GM23248 (cell line): ENCODE measurements at places on chromosomes 6 and 20.

GRCh38 chr6:147238164-147238563, 33.9 kb downstream of the STXBP5 start:
- DNase-seq: no peak
- peaks cover 27% of the 10 kb centered on the region for H3K36me3 ChIP-seq
- no peak overlapping the region for H3K4me3 ChIP-seq
- no peaks in the 10 kb centered on the region for H3K4me1 ChIP-seq
- H3K27ac ChIP-seq: no peak overlapping the region

DNA sequence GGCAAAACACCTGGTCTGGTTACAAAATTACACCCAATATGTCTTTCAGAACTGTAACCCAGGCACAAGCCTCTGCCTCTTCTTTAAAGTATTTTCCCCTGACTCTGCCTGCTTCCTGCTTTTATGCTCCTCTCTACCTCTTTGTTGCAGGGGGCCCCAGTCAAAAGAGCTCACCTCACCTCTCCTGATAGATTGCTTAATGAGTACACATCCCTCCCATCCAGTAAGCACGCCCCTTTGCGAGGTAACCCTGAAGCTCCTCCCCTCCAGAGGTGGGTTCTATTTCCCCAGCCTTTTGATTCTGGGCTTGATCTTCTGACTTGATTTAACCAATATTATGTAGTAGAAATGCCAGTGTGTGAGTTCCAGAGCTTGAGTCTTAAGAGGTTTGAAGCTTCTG, 56.6 kb upstream of the EYA2 start:
- DNase-seq: no peak
- no peak overlapping the region for H3K4me3 ChIP-seq
- H3K36me3 ChIP-seq: no peaks in the 10 kb centered on the region
- no peak overlapping the region for H3K27ac ChIP-seq
- H3K4me1 ChIP-seq: peaks cover 6% of the 10 kb centered on the region; the same call in 1 of the 2 replicates

- no peak for DNase-seq
- no peak overlapping the region for H3K4me3 ChIP-seq
- H3K4me1 ChIP-seq: no peaks in the 10 kb centered on the region
- H3K36me3 ChIP-seq: no peaks in the 10 kb centered on the region
Measured at GRCh38 chr20:12911372-12911771, 97.4 kb upstream of the SPTLC3 start.

DNA sequence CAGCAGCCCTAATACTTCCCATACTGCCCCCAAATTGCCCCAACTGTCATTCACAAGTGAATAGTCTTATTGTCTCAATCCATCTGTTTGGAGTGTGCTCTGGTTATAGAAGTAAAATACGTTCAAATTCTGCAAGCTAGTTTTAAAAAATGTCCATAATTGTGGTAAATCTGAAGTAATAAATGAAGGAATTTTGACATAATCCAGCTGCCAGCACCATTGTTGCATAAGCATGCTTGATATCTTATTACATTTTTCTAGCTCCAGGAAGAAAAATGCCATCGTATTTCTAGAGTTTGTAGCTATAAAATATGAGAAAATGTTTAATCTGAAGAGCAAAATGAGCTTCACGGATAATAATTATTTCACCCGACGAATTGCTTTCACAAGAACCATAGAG, 664.7 kb downstream of the RFPL4B start:
- no peaks in the 10 kb centered on the region for H3K36me3 ChIP-seq
- no peak overlapping the region for H3K4me3 ChIP-seq
- H3K27me3 ChIP-seq: no peaks in the 10 kb centered on the region
- H3K4me1 ChIP-seq: peaks cover 50% of the 10 kb centered on the region
- peak; percentile 49 for DNase-seq
- H3K27ac ChIP-seq: peak overlapping the region; percentile 11

DNA sequence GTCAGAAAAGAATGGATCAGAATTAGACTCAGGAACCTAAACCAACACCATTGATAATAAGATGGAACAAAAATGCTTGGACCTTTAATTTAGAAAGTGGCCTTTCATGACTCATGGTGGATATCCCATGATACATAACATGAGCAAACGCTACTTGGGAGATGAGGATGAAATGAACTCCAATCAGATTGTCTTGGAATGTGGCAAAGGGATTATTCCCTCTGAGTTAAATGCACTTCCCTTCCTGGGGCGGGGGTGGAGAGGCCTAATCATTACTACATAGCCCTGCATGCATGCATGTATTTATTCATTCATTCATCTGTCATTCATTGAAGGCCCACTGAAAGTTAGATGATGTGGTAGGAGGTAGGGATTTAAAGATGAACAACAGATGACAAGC, 174.0 kb downstream of the AIG1 start:
- peaks cover 16% of the 10 kb centered on the region for H3K4me1 ChIP-seq
- no peak overlapping the region for H3K27ac ChIP-seq
- no peaks in the 10 kb centered on the region for H3K36me3 ChIP-seq
- H3K27me3 ChIP-seq: no peaks in the 10 kb centered on the region
- peak; percentile 51 for DNase-seq

DNA sequence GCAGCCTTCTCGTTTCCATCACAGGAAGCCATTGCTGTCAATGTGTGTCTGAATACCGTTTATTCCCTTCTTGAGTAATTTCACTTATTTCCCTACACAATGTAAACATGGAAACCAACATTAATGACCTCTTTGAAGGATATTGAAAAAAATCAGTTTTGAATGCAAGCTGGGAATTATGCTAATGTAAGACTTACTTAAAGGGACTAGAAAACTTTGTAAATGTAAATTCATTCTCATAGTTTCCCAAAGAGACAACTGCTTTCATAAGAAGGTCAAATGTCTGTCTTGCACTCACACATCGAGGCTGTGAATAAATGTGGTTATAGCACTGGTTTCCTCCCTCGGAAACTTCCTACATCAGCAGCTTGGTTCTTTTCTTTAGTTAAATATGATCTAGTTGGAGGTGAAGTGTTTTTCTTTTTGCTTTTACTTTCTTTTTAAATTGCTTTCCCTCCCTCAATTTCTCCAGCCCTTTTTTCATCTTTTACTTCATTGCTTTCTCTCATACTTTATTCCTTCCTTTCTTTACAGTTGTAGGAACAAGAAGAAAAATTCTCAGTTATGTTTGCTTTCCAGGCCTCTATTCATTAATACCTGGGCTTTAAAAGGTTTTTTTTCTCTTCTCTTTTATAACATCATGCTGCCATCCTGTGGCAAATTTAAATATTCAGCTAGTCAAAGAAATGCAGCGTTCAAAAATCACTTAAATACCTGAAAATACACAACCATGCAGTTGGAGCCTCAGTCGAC, 108.3 kb downstream of the TNFAIP3 start:
- H3K4me3 ChIP-seq: no peak overlapping the region
- no peaks in the 10 kb centered on the region for H3K27me3 ChIP-seq
- no peak overlapping the region for H3K27ac ChIP-seq

- H3K27me3 ChIP-seq: no peaks in the 10 kb centered on the region
- no peak overlapping the region for H3K4me3 ChIP-seq
- no peak overlapping the region for H3K27ac ChIP-seq
- H3K36me3 ChIP-seq: no peaks in the 10 kb centered on the region
- H3K4me1 ChIP-seq: peaks cover 8% of the 10 kb centered on the region; the same call in 1 of the 2 replicates
Measured at GRCh38 chr6:126540161-126540560, 200.2 kb downstream of the CENPW start.

DNA sequence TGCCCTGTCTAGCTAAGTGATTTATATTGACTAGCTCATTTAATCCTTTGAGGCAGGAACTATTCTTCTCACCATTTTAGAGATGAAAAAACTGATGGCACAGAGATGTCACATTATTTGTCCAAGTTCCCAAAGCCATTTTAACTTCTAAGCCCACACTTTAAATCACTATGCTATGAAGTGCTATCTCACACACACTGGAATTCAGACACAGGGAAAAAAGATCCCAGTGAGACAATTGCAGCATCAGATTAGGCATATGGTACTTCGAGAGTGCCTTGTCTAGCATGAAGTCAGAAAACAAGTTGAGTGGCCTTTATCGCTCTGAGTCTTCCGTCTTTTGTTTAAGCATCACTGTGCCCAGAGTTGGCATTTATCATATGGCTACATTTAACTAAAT, 54.1 kb upstream of the PDE7B start:
- H3K4me1 ChIP-seq: no peaks in the 10 kb centered on the region
- no peak for DNase-seq

GRCh38 chr6:110217266-110217665, 37.0 kb downstream of the CDC40 start:
- no peaks in the 10 kb centered on the region for H3K27me3 ChIP-seq
- DNase-seq: peak; percentile 60
- H3K4me3 ChIP-seq: no peak overlapping the region
- H3K27ac ChIP-seq: no peak overlapping the region; the same call in 1 of the 2 replicates

DNA sequence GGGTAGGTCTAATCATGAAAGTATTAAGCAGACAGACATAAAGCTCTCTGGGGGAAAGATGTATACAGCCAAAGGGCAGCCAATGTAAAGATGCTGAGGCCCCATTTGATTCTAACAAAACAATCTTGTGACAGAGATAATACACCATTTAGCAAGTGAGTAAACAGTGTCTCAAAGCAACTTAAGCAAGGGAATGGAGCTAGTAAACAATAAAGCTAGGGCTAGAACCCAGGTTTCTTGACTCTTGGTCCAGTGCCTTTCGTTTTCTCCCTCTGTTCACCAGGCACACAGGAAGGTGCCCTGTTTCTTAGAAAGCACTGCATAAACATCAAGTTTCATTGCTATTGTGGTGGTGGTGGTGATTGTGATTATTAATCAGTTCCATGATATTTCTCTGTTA, 5.1 kb downstream of the ELOVL2 start:
- H3K27ac ChIP-seq: no peak overlapping the region
- no peak overlapping the region for H3K4me3 ChIP-seq
- H3K4me1 ChIP-seq: peaks cover 5% of the 10 kb centered on the region
- H3K27me3 ChIP-seq: no peaks in the 10 kb centered on the region
- no peaks in the 10 kb centered on the region for H3K36me3 ChIP-seq
- no peak for DNase-seq

DNA sequence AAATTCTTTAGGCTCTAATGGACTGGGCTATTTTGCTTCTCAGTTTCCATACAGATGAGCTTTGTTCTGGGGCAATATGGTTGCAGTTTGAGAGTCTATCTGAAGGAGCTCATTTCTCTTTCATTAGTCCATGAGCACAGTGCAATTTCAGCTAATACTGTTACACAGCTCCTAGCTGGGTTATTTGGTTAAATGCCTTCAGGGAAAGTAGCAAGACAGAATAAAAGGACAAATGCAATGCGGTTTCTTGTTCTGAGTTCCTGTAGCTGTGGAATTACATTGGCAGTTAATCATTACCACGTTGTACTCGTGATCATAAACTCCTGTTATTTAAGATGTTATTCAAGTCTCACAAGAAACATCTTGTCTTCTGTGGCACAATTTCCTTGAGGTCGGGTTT, 127.7 kb downstream of the BFSP1 start:
- H3K36me3 ChIP-seq: no peaks in the 10 kb centered on the region
- no peak overlapping the region for H3K4me3 ChIP-seq
- no peaks in the 10 kb centered on the region for H3K4me1 ChIP-seq
- DNase-seq: no peak
- H3K27ac ChIP-seq: no peak overlapping the region
- H3K27me3 ChIP-seq: peaks cover 7% of the 10 kb centered on the region

DNA sequence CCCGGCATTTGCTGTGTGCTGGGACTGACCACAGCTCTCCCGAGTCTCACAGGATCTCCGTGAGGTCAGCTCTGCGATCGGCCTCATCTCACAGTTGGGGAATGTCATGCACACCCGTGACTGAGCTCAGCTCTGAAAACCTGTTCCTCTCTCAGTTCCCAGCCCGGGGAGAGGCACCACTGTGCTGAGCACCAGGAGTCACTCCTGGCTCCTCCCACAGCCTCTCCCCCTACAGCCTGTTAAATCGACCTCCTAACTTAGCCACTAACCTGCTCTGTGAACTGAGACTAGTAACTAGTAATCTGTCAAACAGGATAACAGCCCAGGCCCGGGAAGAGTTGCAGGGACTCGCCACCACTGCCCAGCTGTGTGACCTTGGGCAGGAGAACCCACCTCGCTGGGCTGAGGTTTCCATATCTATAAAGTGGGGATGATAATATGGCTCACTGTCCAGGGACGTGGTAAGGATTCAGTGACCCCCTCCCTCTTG, 20.1 kb upstream of the NOL4L start:
- DNase-seq: peak; percentile 36
- peaks cover 32% of the 10 kb centered on the region for H3K27me3 ChIP-seq
- H3K27ac ChIP-seq: no peak overlapping the region
- H3K4me3 ChIP-seq: no peak overlapping the region

DNA sequence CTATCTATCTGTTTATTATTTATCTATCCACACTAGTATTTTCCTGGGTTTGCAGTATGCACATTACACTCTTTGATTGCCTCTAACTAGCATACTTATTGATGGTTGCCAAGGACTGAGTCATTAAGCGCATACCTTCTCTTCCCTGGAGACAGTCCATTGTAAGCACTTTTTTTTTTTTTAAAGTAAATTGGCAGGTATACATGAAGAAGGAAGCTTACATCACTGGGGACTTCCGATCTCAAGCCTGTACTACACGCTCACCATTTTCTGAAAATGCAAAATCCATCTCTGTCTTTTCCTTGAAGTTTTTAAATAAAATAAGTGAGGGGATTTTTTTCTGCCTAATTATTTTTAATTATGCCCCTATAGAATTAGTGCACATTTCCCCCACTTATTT, 63.5 kb downstream of the HMGN3 start:
- H3K4me1 ChIP-seq: peaks cover 15% of the 10 kb centered on the region
- H3K27me3 ChIP-seq: no peaks in the 10 kb centered on the region
- no peaks in the 10 kb centered on the region for H3K36me3 ChIP-seq
- no peak for DNase-seq

DNA sequence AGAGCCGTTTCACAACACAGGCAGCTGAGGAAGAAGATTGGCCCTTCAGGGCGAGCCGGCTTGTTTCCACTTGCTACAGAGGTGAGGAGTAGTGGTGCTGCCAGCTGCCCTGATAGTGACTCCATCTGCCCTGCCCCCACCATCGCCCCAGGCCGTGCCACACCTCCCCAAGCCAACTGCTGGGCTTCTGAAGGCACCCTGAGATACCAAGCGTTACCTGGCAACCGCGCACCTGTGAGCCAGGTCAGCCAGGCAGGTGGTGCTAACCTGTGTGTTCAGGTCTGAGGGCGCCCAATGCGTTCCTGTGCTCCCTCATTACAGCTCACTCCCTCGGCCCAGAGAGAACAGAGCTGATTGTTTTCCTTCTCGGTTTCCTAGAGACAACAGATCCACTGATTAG, 299.1 kb upstream of the ID4 start:
- no peak overlapping the region for H3K4me3 ChIP-seq
- H3K27ac ChIP-seq: no peak overlapping the region
- DNase-seq: no peak
- no peaks in the 10 kb centered on the region for H3K4me1 ChIP-seq
- H3K36me3 ChIP-seq: no peaks in the 10 kb centered on the region

DNA sequence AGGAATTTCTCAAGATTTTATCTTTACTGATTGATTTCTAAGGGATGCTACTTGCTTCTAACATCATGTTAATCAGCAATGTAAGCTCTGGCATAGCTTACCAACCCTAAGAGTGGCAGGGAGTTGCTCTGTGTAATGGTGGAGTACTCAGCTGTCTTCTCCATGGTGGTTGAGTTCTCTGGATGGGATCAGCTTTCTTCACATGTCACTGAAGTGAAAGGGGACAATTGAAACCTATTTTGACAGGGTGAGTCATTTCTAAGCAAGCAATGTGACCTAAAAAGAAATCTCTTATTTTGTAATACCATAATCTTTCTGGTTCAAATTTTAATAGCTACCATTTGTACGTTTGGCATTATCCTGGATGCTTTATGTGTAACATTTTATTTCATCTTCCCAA, 430.4 kb downstream of the GJA1 start:
- no peak overlapping the region for H3K4me3 ChIP-seq
- H3K36me3 ChIP-seq: no peaks in the 10 kb centered on the region
- peaks cover 28% of the 10 kb centered on the region for H3K4me1 ChIP-seq
- H3K27ac ChIP-seq: no peak overlapping the region

GRCh38 chr6:44271406-44271723, 1.1 kb downstream of the TMEM151B start:
- no peak overlapping the region for H3K4me3 ChIP-seq
- H3K27me3 ChIP-seq: peaks cover 40% of the 10 kb centered on the region
- H3K36me3 ChIP-seq: no peaks in the 10 kb centered on the region
- DNase-seq: no peak
- H3K27ac ChIP-seq: no peak overlapping the region
- no peaks in the 10 kb centered on the region for H3K4me1 ChIP-seq
